BE2C (cell line): ENCODE measurements at places on chromosomes 2 and 18.

DNA sequence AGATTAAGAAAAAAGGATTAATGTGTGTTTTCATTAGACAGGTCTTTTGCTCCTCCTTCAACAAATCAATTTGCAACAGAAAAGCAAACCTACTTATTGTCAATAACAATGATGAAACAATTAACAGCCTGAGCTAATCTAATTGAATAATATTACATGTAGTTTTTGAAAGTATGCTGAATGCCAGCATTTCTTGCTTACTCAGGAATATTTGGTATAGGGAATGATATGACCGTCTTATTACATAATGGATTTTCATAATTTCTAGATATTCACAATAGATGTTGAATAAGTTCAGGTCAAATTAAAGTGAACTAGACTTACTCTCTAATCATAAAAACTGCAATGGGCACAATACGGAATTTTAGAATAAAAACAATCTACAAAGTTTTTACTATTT lies 1493.8 kb upstream of the NXPH2 start:
- no peak for DNase-seq

DNA sequence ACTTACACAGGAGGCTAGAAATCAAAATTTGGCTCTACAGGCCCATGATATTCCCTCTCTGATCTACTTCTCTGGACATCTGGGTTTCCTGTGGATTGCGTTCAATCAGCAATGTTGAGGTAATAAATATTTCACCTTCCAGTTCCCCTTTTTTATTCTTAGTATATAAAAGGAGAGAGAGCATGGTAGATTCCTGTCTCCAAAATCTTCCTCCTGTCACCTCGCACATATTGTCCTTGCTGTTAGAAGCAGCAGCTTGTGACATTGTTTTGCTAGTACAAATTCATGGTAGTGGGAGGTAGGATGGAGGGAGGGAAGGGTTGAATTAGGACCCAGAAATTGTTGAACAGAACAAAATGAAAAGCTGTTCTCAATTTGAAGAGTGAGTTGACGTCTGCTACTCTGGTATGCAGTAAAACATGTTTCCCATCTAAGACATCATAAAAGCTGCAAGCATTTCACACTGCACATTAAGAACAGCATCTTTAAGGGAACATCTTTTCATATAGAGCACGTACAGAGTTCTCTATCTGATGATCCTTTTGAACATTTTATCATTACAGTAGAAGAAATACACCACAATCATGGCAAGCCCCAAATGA lies 156.4 kb downstream of the RDH14 start:
- DNase-seq = no peak

- no peak for DNase-seq
Observed at GRCh38 chr18:61851940-61852451, 40.8 kb downstream of the RNF152 start.

DNA sequence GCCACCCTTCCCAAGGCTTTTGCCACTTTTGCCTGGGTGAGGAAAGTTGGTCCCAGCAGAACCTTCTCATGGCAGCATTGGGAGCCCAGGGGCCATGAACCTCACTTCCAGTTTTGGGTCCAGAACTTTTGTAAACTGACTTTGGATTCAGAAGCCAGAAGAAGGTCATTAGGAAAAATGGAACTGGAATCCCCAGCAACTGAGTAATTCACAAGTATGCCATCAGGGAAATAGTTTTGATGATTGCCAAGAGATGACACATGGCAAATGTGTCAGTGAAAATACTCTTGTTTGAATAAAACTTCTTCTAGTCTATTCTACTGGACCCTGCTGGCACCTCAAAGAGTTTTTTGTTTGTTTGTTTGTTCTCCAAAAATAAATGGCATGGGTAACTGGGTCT lies 203.7 kb downstream of the SETBP1 start:
- DNase-seq = no peak

DNA sequence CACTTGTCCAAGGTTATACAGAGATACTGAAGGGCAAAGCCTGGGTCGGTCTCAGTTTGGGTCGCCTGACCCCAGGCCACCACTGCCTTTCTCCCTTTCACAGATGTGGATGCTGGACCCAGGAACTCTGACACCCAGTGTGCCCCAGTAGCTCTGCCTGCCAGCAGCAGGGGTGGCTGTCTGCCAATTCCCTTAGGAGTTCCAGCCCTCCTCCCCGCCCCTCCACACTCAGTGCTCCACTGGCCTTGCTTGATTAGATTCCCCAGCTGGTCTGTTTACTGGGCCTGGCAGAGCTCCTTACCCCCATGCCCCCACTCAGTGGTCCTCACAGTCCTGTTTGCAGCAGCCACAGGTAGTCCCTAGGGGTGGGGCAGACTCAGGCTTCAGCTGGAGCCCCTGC lies 75.5 kb downstream of the NPAS2 start:
- peak; percentile 15 for DNase-seq

DNA sequence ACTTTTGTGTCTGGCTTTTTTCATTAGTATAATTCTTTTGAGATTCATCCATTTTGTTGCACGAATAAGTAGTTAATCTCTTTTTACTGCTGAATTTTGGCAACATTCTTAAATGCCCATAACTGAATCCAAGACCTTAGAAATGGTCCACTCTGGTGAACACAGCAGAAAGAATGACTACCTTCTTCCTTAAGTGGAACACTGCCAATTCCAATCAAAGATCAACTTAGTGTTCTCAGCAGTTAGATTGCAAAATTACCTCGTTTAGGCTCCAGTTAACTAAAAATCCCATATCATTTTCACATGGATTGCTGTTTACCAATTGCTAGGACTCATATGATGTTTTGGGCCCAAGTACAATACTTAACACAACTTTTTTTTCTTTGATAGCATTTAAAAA lies 59.9 kb downstream of the MDH1 start:
- DNase-seq = no peak

GRCh38 chr2:217468042-217468830 lies 534.6 kb downstream of the TNS1 start:
- DNase-seq = no peak

- DNase-seq = no peak
Observed at GRCh38 chr2:71706121-71706520, 252.8 kb downstream of the DYSF start.

GRCh38 chr18:47983055-47983454 lies 52.6 kb upstream of the SMAD2 start:
- DNase-seq = no peak

- DNase-seq = no peak
Observed at GRCh38 chr2:131153529-131153928, 48.4 kb downstream of the PLEKHB2 start.

DNA sequence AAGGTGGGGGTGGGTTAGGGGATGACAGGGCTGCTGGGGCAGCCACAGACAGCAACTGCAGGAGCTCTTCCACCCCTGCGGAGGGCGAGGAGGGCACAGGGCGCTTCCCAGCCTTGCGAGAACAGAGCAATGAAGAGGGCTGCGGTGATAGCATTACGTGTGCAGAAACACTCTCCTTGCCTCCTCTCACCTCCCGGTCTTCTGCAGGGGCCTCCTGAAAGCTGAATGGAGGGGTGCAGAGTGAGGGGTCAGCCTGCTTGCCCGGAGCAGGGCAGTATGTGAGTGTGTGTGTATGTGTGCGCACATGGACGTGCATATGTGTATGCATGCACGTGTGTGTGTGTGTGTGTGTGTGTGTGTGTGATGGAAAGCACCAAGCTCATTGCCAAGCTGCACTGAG lies 29.5 kb upstream of the IL1R2 start:
- DNase-seq = no peak

- no peak for DNase-seq
Observed at GRCh38 chr2:67865917-67866316, 196.9 kb downstream of the C1D start.

DNA sequence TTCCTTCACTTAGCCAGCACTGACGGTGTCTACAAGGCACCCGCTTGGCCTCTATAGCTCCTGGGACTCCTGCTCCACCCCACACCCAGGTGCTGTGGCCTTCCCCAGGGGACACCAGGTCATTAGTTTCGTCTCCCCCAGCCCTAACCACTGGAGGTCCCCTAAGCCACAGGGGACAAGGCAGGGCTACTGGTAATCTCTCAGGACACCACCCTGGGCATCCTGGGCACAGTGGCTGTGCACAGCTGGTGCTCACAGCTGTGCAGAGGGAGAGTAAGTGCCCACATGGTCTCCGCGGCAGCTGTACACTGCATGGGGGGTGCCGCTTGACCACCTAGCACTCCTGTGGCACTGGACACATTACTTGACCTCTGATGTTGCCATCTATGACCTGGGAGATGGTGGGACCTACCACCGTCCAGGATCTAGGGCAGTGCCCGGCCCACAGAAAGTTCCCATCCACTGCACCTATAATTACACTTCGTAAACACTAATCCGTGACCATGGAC lies 134.0 kb downstream of the HDAC4 start:
- no peak for DNase-seq

DNA sequence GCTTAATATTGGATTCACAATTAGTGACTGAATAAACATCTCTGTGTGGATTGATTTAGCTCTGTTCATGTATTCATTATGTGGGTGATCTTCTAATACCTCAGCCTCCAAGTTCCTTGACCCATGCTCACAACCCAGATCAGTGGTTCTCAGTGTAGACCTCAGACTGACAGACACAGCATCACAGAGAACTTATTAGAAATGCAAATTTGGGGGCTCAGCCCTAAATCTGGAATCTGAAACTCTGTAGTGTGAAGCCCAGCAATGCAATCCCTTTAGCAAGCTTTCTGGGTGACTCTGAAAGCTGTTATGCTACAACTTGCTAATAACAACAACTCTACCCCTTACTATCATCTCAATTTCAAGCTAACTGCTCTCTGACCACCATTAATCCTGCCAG lies 273.1 kb upstream of the FANCL start:
- DNase-seq = no peak

DNA sequence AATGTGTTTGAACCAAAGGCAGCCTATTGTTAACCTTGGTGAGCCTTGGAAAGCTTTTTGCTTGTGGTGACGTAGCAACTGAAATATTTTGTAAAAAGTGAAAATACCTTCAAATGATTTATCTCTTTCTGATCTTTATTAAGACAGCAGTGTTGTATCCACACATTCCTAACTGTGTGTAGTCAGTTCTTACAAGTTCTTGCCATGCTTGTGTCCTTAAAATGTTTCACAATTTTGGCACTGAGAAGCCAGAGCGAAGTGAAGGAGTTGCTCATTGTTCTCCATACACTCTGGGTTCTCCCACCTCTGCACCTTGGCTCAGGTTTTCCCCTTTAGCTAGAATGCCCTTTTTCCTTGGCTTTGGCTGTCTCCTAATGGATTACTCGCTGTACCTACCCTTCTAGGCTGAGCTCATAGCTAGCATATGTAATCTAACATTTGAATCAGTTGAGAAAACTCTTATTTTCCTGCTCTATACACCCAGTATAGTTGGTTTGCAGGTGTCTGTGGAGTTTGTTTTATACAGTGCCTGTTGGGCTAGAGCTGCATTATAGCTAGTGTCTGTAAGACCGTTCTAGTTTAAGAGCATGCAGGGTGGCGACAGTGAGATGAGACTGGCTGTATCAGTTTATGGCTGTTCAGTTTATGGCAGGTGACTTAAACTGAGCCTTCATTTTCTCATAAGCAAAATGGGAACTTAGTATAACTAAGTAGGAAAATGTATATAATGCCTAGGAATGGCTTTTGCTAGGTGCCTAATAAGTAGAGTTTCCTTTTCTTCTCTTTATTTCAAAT lies 45.5 kb downstream of the FMNL2 start:
- no peak for DNase-seq

DNA sequence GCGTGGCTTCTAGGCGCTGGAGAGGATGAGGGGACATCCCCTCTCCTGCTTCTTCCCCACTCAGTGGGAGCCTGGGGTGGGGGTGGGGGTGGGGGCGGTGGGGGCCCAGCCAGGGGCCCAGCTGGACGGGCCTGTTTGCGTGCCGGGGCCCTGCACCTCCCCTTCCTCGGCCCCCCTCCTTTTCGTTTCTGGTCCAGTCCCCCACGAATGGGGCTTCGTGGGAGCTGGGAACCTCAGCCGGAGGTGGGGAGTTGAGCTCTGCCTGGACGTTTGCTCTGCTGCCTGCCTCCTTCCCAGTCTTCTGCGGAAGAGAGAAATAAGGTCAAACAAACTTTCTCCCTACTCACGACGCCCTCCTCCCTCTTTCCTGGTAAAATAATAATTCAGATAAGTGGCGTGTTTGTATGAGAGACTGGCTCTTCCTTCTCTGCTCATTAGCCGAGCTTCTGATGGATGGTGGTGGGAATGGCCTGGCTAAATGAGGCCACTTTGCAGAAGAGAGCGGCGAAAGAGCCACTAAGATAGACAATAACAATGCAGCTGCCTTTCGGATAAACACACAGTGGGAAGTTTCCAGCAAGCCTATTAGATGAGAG lies 782 bp downstream of the MTA3 start:
- no peak for DNase-seq

- DNase-seq = no peak
Observed at GRCh38 chr2:96140941-96141623, 2.8 kb upstream of the ASTL start.

DNA sequence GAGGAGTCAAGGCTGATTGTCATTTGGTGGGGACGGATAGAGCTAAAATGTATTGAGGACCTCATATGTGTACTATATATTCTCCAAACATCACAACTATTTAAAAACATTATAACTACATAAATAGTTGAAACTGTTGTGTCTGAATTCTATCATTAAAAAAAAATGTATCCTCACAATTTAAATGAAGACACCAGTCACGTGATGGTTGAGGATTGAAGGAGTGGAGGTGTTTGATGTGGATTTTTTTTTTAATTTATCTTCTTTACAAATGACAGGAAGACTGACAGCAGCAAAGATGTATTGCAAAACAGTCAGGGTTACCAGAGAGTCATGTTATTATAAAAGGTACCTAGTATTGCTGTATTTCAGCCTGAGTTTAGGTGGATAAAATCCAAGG lies 30.0 kb downstream of the GNAL start:
- DNase-seq = no peak

- DNase-seq = no peak
Observed at GRCh38 chr2:144526831-144527230, 6.9 kb upstream of the ZEB2 start.

DNA sequence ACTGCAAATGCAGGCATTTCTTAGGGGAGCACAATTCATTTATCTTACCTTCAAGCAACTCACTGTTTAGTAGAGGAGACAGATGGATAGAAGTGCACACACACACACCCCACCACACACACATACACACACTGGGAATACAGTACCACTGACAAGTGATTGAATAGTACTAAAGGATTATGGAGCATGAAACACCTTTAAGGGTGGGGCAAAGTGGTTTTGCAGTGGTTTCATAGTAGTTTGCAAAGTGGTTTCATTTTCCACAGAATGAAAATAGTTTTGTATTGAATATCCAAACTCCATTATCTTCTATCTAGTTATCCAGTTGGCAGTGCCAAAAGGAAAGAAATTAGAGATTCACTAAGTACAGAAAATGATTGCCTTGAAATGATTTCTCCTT lies 18.9 kb downstream of the KIF5C start:
- DNase-seq = no peak
